ENCODE measurements at places on chromosomes 7 and 10.

GRCh38 chr7:1274121-1274875, 41.6 kb downstream of the UNCX start:
- DNase-seq = no peak

- no peak for DNase-seq
Measured at GRCh38 chr10:91681361-91682276, 48.7 kb upstream of the PPP1R3C start.

- no peak for DNase-seq
Measured at GRCh38 chr7:93409324-93409723, 165.2 kb downstream of the CALCR start.

GRCh38 chr10:90587081-90587491, 270.8 kb downstream of the HTR7 start:
- DNase-seq = no peak

GRCh38 chr7:1532456-1533254, 2.2 kb downstream of the MAFK start:
- peak; percentile 31 for DNase-seq

- DNase-seq = no peak
Measured at GRCh38 chr7:15863951-15864625, 177.6 kb upstream of the MEOX2 start.

All from stimulated activated CD8-positive, alpha-beta memory T cell treated with anti-CD3 and anti-CD28 coated beads, Interleukin-7, amount 100 ng/mL, for 1 hour (primary cell).